ENCODE measurements at places on chromosomes 4 and X.

DNA sequence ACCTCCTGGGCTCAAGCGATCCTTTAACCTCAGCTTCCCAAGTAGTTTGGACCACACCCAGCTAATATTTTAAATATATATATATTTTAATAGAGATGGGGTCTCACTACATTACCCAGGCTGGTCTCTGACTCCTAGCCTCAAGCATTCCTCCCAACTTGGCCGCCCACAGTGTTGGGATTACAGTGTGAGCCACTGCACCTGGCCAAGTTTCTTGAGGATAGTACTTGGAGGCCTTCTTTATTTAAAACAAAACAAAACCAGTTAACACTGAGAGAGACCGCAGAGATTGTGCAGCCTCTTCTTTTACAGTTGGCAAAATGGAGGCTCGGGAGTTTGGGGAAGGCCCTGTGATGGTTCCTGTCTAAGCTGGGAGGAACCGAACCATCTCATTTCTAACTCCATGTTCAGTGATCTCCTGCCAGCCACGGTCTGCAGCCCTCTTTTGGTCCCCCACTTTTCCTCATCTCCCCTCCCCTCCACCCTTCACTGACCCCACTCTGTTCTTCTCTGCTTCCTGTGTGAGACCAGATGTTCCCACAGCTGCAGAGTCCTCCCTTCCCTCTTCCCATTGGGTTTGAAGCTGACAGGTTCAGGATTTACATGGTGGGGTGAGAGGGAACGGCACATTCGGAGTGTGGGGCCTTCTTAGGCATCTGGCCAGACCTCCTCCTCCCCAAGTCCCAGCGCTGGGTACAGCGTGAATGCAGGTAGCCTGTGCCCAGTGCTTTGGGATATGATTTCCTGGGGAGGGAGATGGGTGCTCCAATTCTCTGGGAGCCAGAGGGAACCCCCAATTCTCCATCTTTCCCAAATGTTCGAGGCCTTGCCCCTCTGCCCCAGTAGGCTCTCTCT lies 1.4 kb upstream of the SORCS2 start:
- no peak for DNase-seq

GRCh38 chrX:153468008-153468580 lies 2.3 kb downstream of the HAUS7 start:
- DNase-seq = no peak

DNA sequence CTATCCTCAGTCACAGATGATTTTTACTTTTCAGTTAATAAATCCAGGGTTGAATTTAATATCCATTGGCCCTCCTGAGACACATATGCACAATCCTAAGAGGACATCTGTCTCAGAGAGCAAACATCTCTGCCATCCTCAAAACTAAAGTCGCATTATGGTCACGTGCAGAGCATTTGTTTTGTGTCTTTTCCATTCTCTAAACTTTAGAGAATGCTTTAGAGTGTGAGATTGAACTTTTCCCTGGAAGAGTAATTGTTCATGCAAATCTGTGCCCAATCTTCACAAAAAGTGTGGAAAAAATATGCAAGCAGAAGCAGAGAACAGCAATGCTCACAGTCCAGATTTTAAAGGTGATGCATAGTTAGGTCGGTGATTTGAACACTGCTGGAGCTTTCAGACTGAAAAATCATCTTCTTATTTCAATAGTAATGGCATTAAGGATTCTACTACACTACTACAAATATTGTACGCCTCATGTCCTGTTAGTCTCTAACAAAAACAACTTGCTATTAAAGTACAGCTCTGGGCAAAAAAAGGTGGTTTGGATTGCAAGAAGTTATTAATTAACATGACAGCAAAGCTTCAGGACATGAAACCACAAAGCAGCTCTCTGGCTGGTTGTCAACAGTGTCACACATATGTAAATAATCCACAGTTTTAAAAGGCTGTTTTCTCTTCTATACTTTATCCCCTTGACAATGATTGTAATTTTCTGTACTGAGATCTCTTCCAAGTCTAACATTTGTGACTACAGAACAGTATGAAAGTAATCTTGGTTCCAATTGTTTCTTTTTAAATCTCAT lies 19.9 kb downstream of the DCHS2 start:
- no peak for DNase-seq

DNA sequence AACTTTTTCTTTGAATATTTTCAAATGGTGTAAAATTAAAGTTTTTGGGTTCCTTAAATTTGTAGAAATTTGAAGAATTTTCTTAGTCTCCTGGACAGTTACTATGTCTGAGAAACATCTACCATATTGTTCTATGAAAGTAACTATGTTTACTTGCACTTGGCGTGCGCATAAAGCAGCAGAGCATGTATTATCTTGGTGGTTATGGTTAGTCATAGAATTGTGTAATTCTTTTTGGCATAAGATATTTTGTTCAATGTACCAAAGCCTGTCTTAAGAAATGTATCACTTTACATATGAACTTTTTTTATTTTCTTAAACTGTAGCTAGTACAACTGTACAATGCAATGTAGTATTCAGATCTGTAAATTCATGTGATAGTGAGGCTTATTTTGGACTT lies 49.2 kb downstream of the CDS1 start:
- peak; percentile 36 for DNase-seq

GRCh38 chrX:39893417-39894338 lies 204.1 kb downstream of the BCOR start:
- DNase-seq = no peak

- peak; percentile 41 for DNase-seq
These were observed 32.2 kb downstream of the PLS3 start for GRCh38 chrX:115592997-115593734.

DNA sequence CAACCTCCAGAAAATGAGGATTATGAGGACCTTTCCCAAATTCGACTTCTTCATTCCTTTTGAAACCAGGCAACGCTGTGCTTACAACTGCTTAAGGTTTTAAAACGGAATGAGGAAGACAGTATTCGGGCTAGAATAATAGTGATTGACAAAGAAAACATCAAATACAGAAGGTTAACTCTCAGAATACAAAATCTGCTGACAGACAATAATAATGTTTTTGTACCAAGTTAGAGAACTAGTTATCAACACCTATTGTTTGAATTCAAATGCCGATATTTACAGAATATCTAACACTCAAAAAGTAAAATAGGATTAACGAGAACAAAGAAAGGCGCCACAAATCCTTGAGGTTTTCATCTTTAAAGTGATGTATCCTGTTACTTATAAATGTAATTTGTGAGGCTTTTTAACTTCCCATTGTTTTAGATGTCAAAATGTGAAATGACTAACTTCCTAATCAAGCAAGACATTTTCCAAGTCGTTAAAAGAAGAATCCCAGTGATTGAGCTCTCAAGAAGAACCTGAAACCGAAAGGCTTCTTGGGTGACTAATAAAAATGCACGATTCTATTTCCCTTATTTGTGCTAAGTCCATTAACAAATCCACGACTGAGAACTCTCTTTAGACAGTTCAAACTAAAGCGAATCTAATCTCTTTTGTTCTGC lies 118.3 kb downstream of the SORBS2 start:
- peak; percentile 21 for DNase-seq

GRCh38 chr4:16206848-16207247 lies 19.4 kb downstream of the TAPT1 start:
- DNase-seq = no peak

GRCh38 chr4:91366554-91366953 lies 937.2 kb upstream of the GRID2 start:
- DNase-seq = no peak

GRCh38 chrX:84108584-84108983 lies 79.4 kb downstream of the RPS6KA6 start:
- no peak for DNase-seq

DNA sequence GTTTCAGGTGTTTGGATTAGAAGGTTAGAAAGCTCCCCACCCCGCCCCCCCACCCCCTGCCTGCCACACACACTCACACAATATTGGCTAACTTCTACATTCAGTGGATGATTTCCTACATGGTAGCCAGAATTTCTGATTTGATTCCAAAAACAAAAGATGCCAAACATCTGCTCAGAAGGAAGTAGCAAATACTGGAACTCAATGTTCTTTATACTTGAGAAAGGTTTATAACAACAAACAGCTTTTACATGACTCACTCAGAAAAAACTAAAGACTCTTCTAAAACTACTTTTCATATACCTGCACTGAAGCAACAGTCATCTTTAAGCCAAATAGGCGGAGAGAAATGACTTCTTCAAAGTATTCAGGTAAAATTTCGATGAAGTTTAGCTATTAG lies 750.5 kb upstream of the POU3F4 start:
- DNase-seq = no peak

DNA sequence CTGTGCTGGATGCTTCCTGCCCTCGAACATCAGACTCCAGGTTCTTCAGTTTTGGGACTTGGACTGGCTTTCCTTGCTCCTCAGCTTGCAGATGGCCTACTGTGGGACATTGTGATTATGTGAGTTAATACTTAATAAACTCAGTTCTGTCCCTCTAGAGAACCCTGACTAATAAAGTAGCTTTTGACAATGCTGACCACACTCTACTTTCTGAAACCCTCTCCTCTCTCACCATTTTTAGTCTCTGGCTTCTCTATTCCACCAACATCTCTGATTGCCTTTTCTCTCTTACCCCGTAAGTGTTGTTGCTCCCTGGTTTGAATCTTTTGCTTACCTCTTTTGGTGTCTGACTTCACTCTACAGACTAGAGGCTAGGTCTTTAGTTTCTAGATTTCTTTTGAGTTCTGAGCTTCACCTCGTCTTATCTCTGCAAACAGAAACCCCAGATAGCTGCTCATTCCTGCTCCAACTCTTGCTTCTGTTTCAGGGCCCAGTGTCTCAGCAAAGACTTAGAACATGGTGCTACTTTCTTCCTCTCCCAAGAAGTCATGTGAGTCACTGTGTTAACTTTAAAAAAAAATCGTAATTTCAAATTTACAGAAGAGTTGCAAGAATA lies 11.4 kb downstream of the TMSB4X start:
- DNase-seq = no peak

- no peak for DNase-seq
These were observed 195.0 kb upstream of the HS3ST1 start for GRCh38 chr4:11623726-11624037.

GRCh38 chrX:66328950-66329596 lies 165.0 kb downstream of the HEPH start:
- DNase-seq = no peak

DNA sequence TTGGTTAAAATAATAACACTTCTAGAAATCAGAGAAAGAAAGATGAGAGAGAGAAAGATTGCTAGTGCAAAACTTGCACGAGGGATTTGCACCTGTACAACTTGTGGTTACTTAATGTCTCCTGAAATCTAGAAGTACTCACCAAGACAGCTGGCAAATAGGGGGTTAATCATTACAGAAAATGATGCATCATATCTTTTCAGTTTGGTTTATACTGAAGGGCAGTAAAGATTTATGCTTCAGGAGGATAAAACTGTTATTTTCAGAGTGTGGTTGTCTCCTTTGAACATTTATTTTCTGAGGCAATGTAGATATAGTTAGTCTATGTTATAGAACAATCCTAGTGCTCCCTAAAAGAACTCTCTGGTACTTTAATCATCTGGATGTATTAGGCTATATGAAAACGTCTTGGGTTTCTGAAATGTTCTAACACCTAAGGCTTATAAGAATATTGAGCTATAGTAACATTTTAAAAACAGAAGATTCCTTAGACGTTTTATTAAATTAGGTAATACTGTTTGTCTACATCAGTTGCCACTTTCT lies 13.3 kb downstream of the ATOH1 start:
- no peak for DNase-seq

DNA sequence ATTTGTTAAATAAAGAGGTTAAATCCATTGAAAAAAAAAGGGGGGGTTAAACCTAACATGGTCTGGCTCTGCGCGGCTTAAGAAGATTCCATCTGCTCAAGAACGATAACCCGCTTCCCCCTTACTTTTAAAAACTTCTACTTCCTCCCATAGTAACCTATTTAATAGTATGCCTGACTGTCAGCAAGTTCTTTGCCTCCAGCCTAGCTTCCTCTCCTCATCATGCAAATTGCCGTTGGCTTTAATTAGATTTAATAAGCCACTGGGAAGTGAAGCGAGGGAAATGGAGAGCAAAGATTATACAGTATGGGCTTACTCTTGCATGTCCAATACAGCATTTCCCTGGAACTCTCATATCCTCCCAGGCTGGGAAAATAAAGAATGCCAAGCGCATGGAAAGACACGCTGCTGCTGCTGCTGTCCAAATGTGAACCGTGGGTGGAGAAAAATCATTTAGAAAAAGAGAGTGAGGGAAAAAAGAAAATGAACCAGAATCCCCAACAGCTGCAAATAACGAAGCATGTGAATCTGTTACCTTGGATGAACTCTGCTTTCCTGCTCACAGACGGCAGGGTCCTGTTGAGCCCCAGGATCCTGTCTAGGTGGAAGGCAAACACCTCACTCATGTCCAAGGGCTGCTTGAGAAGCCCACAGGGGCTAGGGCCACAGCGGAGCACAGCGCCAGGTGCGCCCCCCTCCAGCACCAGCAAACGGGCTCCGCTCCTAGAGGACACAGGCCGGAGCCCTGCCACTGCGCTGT lies 2.7 kb downstream of the GASK1B start:
- DNase-seq = no peak

- DNase-seq = no peak
These were observed 16.6 kb upstream of the UGT2B17 start for GRCh38 chr4:68592673-68593072.

DNA sequence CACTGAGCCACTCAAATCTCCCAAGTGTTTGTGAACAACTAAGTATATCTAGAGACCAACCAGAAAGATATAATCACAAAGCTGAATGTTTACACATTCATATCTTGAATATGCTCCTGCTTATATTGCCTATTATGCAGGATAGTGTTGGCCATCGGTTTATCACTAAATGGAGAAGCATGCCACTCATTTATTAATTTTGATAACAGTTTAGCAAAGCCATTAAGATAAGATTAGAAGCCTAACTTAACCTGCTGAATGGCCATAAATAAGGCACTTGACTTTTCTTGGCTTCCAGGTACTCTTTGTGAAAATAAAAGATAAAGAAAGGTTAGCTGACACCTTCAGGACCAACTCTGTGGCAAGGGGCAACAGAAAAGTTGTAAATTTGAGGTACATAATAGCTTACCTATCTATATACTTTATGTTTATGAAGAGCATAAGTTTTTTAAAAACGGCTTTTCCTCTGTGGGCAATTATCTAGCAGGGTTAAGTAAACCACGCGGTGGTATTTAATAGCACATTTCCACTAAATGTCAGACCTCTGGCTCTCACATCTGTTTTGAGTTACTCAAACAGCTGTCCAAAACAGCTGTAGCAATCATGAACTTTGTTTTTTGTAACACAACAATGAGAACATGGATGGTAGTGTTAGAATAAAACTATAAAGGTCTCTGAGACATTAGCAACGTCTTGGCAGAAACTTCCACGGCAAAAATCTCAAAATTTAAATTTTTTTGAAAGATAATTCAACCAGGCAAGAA lies 58.8 kb upstream of the FTHL17 start:
- DNase-seq = no peak

DNA sequence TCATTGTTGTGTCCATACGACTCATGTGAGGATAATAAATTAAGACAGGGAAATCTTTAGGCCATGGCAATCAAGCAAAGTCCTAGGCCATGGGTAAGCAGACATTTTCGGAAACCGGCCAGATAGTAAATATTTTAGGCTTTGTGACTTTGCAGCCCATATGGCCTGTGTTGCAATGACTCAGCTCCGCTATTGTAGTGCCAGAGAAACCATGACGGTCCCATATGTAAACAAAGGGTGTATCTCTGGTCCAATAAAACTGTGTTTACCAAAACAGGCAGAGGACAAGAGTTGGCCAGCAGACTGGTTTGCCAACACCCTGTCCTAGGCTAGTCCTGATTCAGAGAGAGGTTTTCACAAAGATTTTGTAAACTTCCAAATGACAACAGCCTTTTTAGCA lies 5.0 kb downstream of the FAM114A1 start:
- DNase-seq = peak; percentile 90
